ENCODE measurements at places on chromosomes 4 and X. TPM values are rescaled to one million over a fixed set of nuclear protein-coding genes. Genes with fewer than 3 reads are reported as not detected.

The NBDY gene
- 12.0 TPM for total RNA-seq

The PWWP3B gene
- 0.21 TPM for total RNA-seq

The FABP2 gene
- not detected for total RNA-seq

The ADH6 gene
- 0.41 TPM for total RNA-seq

The PLXNB3 gene
- 52.2 TPM for total RNA-seq

The CDX4 gene
- not detected for total RNA-seq

The GAGE12E gene
- not detected for total RNA-seq

DNA sequence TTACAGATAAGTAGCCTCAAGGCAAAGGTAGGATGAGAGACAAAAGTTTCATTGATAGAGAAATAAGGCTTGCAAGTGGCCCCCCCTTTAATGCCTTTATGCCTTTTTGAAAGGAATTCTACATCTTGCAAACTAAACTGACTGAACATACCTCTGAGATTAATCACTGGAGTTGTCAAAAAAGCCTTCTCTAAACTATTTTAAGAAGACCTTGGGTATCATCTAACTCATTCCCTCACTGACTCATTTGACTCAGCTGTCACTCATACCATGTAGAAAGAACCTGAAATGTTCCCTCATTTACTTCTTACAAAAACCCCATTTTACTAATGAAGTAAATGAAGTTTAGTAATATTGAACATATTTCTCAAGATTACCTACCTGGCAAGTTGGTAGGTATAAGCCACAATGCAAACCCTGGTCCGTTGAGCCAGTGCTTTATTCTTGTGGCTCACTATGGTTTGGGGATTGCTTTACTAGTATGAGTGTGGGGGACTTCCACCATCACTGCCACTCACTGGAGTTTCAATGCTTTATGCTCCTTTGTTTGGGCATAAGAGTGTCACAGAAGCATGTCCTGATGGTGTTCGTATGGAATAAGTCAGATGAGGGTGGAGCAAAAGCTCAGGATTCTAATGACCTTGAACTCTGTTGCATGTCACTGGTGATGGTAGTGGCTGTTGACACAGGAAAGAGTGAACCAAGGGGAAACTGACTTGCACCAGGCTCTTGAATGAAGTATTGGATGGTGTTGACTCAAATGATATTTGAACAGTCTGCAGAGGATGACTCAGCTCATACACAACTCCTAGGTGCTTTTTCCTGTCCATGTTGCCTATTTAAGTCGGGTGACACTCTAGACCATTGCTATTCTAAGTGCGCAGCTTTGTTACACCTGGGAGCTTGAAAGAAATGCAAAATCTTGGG lies 305.5 kb upstream of the EMCN start:
- DNase-seq, result no peak

DNA sequence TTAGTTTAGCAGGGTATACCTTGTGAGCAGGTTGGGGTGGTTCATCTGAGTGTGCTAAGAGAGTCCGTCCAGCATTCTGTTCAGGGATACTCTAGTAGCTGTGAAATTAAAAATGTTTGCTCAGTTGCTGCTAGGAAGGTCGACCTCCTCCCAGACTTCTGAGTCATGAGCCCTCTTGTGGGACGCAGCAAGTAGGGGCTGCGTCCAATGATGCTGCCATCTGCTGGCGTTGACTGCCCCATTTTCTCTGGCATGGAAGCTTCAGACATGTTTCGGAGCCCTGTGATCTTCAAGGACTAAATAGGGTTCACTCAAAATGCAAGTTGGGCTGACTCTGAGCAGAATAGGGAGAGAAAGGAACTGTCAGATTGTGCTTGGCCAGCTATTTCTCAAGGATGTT lies 201.0 kb upstream of the ARSJ start:
- peak; percentile 6 for DNase-seq

- DNase-seq, result no peak
Measured at GRCh38 chrX:9072281-9072680, 38.4 kb upstream of the FAM9B start.

- DNase-seq, result no peak
Measured at GRCh38 chrX:140710710-140711109, 1.2 kb downstream of the LINC00632 start.

DNA sequence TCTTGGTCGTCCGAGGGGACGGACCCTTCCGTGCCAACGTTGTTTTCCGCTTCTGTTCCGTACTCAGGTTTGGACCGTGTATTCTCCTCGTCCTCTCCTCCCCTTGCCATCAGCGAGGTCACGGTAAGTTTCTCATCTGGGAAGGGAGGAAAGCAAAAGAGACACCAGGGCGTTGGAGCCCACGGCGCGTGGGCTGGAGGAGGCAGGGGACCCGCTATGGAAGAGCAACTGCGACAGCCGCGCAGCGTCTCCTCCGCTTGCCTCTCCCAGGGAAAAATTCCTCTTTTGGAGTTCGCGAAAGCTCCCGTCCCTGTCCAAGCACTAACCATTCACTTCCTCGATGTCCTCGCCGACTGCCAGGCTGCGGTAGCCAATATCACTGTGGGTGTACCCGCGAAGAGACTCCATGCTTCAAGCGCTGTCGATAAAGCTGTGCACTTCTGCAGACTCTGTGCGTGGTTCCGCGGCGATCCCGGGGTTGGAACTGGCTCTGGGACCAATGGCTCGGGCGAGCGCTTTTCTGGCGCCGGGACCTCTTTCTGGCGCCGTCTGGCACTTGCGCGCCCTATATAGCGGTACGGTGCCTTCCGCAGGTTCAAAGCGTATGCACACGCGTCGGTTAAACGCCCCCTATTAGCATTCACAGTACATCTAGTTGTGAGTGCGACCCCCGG lies at the start of gene ESX1:
ESX1 (minus strand) TSS at position 492 of the 674 bp plus-strand sequence; CDS start at position 408, 84 bp downstream.
- no peak for DNase-seq

GRCh38 chr4:152943672-152944071 lies 7.5 kb downstream of the FHDC1 start:
- DNase-seq, result no peak

DNA sequence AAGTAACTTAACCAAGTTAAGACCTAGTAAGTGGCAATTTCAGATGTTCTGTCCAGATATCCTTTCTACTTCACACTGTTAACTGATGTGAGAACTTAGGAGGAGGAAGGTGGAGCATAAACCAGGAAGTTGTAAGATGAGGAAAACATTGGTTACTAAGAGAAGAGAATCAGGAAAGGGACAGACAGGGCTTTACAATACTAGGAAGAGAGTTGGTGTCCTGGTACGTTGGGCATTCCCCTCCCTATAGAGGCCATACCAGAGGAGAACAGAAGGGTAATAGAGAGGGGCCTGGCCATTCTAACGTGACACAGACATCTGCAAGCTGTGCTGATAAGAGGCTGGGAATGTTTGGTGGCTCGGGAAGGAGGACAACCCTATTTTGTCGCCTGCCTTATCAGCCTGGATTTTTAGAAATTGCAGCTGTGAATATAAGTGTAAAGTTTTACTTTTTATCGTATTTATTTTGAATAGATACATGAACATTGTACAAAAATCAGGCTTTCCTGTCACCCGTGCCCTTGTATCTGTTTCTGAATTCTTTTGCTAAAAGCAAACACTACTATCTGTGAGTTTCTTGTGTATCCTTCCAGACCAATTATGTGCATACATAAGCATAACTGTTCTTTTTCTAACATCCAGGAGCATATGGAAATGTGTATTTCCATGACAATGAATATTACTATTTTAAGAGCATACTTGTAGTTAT lies 53.5 kb upstream of the HPRT1 start:
- DNase-seq, result no peak

DNA sequence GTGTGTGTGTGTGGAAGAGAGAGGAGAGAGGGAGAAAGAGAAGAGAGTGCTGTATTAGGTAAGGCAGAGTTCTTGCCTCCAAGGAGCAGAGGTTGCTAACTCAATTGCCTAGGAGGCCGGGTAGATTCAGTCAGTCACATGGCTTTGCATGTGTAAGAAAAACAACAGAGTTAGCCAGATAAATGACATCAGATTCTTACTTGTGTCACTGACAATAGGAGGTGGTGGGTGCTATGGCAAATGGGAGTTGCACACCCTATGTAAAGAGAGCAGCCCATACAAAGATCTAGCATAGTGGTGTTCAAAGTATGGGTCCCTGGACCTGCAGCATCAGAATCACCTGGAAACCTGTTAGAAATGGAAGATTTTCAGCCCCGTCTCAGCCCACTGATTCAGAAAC lies 14.4 kb upstream of the PGRMC2 start:
- DNase-seq, result no peak

GRCh38 chr4:104772849-104773248 lies 278.2 kb upstream of the CXXC4 start:
- no peak for DNase-seq

- DNase-seq, result no peak
Measured at GRCh38 chrX:152810403-152810802, 20.2 kb downstream of the CETN2 start.

- no peak for DNase-seq
Measured at GRCh38 chr4:74370912-74371311, 6.0 kb downstream of the EREG start.

DNA sequence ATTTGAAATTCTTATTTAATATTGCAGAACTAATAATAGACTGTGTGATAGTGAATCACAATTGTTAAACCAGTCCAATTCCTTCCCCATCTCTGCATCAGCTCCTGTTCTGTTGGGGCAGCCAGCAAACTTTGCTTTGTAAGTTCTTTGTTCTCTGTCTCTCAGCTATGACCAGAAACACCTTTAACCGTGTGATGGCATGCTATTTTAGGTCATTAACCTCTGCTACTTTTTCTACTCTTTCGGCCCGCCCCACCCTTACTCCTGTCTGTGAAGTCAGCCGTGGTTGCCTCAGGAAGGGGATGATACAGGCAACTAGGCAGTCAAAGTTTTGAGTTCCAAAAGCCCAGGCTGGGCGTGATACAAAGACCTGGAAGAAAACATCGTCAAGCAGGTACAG lies 51.3 kb upstream of the EGFL6 start:
- no peak for DNase-seq

DNA sequence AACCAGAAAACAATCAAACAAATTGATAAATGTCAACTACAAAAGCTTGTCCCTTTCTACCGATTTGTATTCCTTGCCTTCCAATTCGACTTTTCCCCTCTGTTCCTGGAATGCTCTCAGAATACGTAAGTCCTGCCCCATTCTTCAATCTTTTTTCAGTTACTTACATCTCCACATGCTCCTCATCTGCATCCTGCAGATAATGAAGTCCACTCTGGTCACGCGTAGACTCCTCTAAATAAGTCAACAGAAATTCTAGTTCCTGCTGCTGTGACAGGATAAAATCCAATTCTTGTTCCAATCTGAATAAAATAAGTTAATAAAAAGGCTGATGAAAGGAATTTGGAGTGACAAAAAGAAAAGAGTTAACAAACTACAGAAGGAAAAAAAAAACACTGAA lies 34.4 kb upstream of the RBM41 start:
- no peak for DNase-seq

DNA sequence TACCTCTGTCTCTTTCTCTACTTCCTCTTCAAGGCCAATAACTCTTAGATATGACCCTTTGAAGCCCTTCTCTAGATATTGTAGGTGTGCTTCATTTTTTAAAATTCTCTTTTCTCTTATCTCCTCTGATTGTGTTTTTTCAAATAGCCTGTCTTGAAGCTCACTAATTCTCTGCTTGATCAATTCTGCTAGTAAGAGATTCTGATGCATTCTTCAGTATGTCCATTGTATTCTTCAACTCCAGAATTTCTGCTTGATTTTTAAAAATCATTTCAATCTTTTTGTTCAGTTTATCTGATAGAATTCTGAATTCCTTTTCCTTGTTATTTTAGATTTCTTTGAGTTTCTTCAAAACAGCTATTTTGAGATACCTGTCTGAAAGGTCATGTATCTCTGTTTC lies 47.9 kb downstream of the MCUB start:
- DNase-seq, result no peak

GRCh38 chrX:77527233-77528001 lies 80.2 kb downstream of the FGF16 start:
- DNase-seq, result no peak

DNA sequence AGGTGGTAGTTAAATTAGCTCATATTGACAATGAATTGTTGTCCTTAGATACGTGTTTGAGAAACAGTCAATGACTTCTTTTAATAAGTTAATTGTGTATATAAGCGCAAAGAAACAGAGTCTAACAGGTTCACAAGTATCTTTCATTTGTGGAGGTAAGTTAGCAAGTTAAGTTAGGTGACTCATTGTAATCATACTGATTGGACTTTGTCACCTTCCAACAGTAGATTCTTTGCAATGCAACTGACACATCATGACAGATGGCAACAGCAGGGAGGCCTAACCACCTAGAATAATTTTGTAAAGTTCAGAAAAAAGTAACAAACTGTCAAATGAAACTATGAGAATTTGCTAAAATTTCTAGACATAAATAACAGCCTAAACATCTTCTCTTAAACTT lies 207.6 kb upstream of the PITX2 start:
- no peak for DNase-seq

DNA sequence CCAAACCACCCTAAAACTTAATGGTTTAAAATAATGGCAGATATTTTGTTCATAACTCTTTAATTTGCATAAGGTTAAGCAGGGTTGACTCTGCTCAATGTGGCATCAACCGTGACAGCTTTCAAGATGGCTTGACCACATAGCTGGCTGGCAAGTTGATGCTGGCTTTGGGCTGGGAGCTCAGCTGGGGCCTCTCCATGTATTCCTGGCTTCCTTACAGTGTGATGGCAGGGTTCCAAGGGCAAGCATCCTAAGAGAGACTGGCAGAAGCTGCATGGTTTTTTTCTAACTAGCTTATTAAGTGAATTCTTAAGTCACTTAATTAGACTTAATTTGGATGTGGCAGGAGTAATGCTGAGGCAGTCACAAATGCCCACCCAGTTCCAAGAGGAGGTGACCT lies 4.5 kb downstream of the RP2 start:
- DNase-seq, result no peak

- no peak for DNase-seq
Measured at GRCh38 chr4:24321616-24322015, 262.7 kb downstream of the DHX15 start.

DNA sequence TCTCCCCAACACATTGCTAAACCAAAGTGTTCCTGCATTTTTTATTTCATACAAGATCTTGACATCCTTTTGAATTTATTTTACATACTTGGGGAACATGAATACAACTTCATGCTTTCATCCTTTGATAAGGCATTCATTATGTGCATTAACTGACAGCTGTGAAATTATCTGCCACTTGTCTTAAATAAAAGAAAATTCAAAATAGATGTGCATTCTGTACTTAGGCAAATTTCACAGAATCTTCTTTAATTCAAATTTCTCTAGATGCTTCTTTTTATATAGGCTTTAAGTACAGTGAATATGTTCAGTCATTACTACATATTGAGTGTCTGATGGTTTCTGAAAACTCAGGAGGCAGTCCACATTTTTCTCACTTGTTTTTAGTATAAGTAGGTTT lies 518.1 kb downstream of the EPHA5 start:
- no peak for DNase-seq

- no peak for DNase-seq
Measured at GRCh38 chrX:85379174-85379907, at the start of gene POF1B. TSS of gene POF1B (minus strand) at chrX:85379665. CDS start at chrX:85379454, 211 bp downstream.

GRCh38 chr4:56790691-56791091 lies 30.8 kb downstream of the SPINK2 start:
- no peak for DNase-seq
